T-cell (primary cell): ENCODE measurements at places on chromosomes 6 and 20. TPM values are rescaled to one million over a fixed set of nuclear protein-coding genes. Genes with fewer than 3 reads are reported as not detected.

GRCh38 chr20:11676630-11677287 lies 240.9 kb upstream of the BTBD3 start:
- no peak overlapping the region for H3K27ac ChIP-seq
- no peak for DNase-seq
- H3K4me3 ChIP-seq, result no peak overlapping the region
- no peaks in the 10 kb centered on the region for H3K36me3 ChIP-seq

The OR2J3 gene
- 0.09 TPM for total RNA-seq

The ARFRP1 gene
- total RNA-seq, result 58.5 TPM

The C6orf141 gene
- total RNA-seq, result not detected

- H3K4me3 ChIP-seq, result no peak overlapping the region
- no peaks in the 10 kb centered on the region for H3K36me3 ChIP-seq
- H3K27me3 ChIP-seq, result no peaks in the 10 kb centered on the region
- H3K27ac ChIP-seq, result no peak overlapping the region
- DNase-seq, result no peak
Measured at GRCh38 chr20:47440857-47441773, 60.6 kb upstream of the NCOA3 start.

The SUMO4 gene
- 11.4 TPM for total RNA-seq

DNA sequence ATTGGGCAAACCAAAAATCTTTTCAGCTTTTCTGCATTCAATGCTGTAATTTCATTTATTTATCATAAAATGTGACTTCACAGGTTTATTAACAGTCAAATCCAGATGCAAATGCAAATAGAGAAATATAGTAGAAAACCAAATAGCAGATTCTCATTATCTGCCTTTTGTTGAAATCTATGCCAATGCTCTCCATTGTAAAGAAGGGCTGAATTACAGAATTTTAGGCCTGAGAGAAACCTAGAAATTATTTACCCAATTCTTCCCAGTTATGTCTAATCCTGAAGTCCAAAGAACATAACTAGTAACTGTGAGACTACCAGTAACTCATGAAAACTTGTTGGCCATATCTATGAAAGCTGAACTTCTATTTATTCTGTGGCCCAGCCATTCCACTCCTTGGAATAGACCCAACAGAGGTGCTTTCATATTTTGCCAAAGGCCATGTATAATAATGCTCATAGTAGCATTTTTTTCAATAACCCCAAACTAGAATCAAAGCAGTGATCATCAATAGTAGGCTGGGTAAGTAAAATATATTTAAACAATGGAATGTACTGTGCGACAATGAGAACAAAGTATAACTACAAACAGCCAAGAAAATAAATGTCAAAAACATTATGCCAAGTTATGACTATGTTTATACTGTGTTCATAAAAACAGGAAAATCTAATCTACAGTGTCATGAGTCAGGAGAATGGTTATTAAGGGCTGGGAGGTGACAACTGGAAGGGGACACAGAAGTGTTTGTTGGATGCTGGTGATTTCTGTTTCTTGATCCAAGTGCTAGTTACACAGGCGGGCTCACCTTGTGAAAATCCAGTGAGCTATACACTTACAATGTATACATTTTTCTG lies 183.8 kb downstream of the HS3ST5 start:
- H3K4me1 ChIP-seq, result no peaks in the 10 kb centered on the region
- no peaks in the 10 kb centered on the region for H3K36me3 ChIP-seq
- no peak for DNase-seq
- no peak overlapping the region for H3K4me3 ChIP-seq
- H3K27me3 ChIP-seq, result no peaks in the 10 kb centered on the region
- no peak overlapping the region for H3K27ac ChIP-seq

The TGM2 gene
- 1.2 TPM for total RNA-seq

The DLK2 gene
- 0.47 TPM for total RNA-seq

The ITPR3 gene
- 63.6 TPM for total RNA-seq

DNA sequence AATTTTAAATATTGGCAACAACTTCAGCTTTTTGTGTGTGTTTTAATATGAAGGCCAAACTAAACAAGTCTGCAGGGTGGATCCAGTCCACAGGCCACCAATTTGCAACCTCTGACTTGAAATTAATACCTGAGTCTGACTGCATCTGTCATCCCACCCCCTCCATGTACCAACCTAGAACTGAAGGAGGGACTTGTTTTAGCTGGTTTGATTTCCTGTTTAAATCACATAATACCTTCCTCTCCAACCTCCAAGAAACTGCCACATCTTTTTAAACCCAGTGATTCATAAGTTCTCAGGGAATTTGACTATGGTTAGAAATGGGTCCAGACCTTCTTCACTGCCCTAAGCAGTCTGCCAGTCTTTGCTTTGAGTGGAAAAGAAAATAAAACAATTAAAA lies 21.6 kb downstream of the RNF8 start:
- no peak overlapping the region for H3K27ac ChIP-seq
- H3K4me1 ChIP-seq, result no peaks in the 10 kb centered on the region
- DNase-seq, result no peak
- H3K4me3 ChIP-seq, result no peak overlapping the region
- no peaks in the 10 kb centered on the region for H3K27me3 ChIP-seq

DNA sequence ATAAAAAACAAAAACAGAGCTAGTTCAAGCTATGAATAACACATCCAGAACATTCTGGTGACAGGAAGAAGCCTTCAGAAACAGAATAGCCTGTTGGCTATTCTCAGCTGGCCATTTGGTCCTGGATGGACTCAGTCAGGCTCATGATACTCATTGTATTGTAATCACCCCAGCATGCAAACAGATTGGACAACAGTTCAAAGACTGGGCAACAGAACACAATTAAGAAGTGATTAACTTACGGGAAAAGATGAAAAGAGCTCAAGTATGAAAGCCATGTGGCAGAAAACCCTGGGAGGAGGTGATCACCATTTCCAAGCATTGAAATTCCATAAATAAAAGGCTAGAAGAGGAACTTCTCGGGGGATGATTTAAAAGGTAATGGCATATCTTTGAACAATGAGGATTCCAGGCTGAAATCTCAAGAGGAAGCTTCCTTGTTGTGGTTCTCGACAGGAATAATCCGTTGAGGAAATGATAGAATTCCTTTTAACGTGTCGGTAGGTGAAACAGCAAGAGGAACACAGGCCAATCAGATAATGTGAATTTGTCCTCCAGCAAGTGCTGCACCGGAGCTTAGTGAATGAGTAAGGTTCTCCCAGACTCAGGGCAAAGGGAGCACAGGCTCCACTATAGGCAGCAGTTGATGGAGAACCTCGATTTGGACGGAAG lies 172.4 kb downstream of the BCAS1 start:
- H3K4me1 ChIP-seq, result peaks cover 29% of the 10 kb centered on the region
- no peak overlapping the region for H3K4me3 ChIP-seq
- DNase-seq, result no peak
- H3K27ac ChIP-seq, result no peak overlapping the region
- H3K36me3 ChIP-seq, result no peaks in the 10 kb centered on the region

The HLA-A gene
- total RNA-seq, result 1,967 TPM

GRCh38 chr6:110693296-110693695 lies 122.0 kb downstream of the CDK19 start:
- no peak for DNase-seq
- peaks cover 16% of the 10 kb centered on the region for H3K4me1 ChIP-seq
- H3K27ac ChIP-seq, result no peak overlapping the region

The RWDD1 gene
- 29.3 TPM for total RNA-seq

The MLIP gene
- total RNA-seq, result not detected

GRCh38 chr6:89776583-89777233 lies 42.9 kb downstream of the MDN1 start:
- H3K27ac ChIP-seq, result no peak overlapping the region
- H3K36me3 ChIP-seq, result peaks cover 54% of the 10 kb centered on the region
- H3K4me3 ChIP-seq, result no peak overlapping the region
- no peak for DNase-seq
- H3K4me1 ChIP-seq, result no peaks in the 10 kb centered on the region

The KIF25 gene
- not detected for total RNA-seq

DNA sequence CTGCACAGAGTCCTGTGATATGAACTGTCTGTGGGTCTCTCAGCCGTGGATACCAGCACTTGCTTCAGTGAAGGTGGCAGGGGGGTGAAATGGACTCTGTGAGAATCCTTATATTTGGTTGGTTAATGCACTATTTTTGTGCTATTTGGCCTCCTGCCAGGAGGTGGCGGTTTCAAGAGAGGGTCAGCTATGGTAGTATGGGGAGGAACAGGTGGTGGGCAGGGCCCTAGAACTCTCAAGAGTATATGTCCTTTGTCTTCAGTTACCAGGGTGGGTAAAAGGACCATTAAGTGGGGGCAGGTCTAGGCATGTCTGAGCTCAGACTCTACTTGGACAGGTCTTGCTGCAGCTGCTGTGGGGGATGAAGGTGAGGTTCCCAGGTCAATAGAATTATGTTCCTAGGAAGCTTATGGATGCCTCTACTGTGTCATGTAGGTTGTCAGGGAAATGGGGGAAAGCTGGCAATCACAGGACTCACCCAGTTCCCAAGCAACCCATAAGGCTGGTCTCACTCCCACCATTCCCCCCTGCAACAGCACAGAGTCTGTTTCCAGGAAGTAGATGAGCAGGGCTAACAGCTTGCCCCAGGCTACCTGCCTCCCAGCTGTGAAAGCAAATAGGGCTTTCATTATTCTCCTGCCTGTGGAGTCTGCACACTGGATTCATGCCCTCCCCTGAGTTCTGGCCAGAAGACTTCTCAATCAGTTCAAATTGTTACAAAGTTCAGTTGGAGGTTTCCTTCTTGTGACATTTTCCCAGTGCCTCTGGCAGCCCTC lies 56.8 kb upstream of the PHIP start:
- DNase-seq, result no peak
- H3K4me3 ChIP-seq, result no peak overlapping the region
- H3K4me1 ChIP-seq, result no peaks in the 10 kb centered on the region
- no peaks in the 10 kb centered on the region for H3K36me3 ChIP-seq

GRCh38 chr20:10779911-10780310 lies 106.1 kb upstream of the JAG1 start:
- DNase-seq, result no peak
- H3K36me3 ChIP-seq, result no peaks in the 10 kb centered on the region
- no peaks in the 10 kb centered on the region for H3K4me1 ChIP-seq
- H3K27ac ChIP-seq, result no peak overlapping the region

DNA sequence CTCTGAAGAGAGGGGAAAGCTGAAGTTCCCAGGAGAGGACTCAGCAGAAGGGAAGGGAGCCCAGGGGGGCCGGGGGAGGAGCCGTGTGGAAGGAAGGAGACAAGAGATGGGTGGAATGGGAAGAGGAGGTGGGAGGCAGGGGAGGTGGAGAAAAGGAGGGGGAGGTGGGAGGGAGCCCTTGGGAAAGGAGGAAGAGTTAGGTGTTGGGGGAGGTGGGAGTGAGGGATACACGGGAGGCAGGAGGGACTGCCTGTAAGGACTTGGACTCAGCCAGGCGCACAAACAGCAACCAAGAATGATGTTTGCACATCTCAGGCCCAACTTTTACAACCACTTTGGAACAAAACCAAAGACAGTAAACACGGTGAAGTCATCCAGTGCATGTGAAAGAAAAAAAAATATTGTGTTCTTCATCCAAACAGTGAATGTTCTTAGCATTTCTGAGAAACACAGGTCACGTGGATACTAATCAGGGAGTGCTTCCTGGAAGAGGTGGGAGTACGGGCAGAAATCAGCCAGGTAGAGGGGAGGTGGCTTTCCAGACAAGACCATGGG lies 17.4 kb upstream of the LSM14B start:
- H3K4me3 ChIP-seq, result no peak overlapping the region
- H3K36me3 ChIP-seq, result no peaks in the 10 kb centered on the region
- no peak overlapping the region for H3K27ac ChIP-seq
- H3K27me3 ChIP-seq, result no peaks in the 10 kb centered on the region
- H3K4me1 ChIP-seq, result no peaks in the 10 kb centered on the region

DNA sequence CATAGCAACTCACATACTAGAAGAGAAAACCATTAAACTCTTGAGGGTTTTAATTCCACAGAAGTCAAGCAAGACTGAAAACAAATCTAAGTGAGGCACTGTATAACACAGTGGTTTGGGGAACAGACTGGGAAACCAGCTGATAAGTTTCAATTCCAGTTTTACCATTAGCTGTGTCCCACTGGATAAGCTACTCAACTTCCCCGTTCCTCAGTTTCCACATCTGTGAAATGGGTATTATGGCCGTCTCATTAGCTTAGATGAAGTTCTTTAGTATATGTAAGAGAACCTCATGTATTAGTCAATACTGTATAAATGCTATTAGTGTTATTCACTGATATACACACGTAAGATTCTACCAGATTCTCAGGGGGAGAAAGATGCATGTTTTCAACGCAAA lies 89.0 kb downstream of the ZFP64 start:
- no peak overlapping the region for H3K27ac ChIP-seq
- no peaks in the 10 kb centered on the region for H3K36me3 ChIP-seq
- H3K27me3 ChIP-seq, result peaks cover 5% of the 10 kb centered on the region
- H3K4me3 ChIP-seq, result no peak overlapping the region

DNA sequence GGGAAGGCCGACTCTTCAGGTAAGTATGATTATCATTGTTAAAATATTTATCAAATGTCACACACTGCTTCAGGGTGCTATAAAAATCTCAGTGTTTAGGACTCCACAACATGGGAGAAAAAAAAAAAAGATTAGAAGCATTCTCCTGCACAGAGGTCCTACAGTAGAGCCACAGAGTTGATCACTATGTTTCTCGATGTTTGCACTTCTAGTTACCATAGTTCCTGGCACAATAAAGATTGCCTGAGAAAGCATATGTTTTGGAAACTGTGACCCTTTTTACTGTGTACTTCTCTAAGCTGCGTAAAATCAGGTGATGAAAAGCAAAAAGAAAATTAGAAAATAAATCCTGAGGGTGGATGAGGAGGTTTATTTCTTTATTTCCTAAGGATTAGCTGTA lies 269.9 kb upstream of the SYNCRIP start:
- no peaks in the 10 kb centered on the region for H3K4me1 ChIP-seq
- no peak overlapping the region for H3K27ac ChIP-seq
- H3K27me3 ChIP-seq, result peaks cover 16% of the 10 kb centered on the region

The SLC52A3 gene
- total RNA-seq, result not detected

DNA sequence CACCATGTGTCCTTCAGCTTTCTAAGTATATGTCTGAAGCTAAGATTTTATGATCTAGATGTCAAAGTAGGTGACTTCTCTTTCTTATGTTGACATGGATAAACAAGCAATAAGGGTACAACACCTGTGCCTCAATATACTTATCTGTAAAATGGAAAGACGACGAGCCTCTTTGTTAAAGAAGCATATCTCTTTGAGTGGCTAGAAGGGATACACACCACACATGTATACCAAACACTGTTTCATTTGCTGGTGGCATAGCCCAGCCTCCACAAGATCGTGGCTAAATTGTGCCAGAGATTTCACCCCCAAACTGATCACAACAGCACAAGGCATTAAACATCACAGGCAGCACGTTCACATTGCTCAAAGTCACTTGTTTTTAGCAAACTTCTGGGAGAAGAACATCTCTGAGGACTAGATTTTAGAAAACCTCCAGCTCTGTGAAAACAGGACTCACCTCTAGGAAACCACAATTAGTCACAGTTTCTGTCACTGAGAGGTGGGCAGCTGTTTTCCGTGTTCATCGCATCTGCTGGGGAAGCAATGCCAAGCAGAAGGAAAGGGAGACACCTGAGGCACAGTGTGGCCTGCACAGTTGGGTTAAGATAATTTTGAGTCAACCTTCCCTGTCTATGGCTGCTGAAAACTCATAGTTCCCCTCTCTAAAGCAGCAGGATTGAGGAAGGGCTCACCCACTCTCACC lies 263.0 kb upstream of the PLCB4 start:
- DNase-seq, result no peak
- H3K36me3 ChIP-seq, result no peaks in the 10 kb centered on the region
- no peak overlapping the region for H3K27ac ChIP-seq
- no peaks in the 10 kb centered on the region for H3K4me1 ChIP-seq

- no peaks in the 10 kb centered on the region for H3K27me3 ChIP-seq
- no peaks in the 10 kb centered on the region for H3K4me1 ChIP-seq
- H3K27ac ChIP-seq, result no peak overlapping the region
- H3K4me3 ChIP-seq, result no peak overlapping the region
- DNase-seq, result no peak
- H3K36me3 ChIP-seq, result no peaks in the 10 kb centered on the region
Measured at GRCh38 chr6:98384801-98385200, 449.6 kb upstream of the POU3F2 start.
